ENCODE measurements at places on chromosomes 12 and 14.
A peak's percentile ranks its signal among the peaks of the same experiment; 100 is the strongest.

DNA sequence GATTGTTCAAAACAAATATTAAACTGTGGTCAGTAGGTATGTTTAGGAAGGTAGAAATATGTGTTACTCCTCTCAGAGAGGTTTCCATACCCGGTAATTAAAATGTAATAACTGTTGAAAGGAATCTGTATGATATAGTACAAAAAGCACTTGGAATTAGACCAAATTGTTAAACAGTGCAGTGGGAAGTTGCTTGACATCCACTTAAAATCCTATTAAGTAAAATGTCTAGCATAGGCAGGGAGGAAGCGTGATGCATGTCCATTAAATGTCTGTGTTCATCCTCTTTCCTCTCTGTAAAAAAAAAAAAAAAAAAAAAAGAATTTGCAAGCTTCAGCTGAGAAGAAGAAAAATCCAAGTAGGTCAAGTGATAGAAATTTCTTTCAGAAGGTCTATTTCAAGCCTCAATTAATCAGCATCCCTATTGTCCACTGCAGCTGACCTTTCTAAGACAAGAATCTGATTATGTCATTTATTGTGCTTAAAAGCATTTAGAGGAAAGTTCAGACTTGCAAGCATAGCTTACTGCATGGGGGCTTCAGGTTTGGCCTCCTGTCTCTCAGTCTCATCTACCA, 265.6 kb upstream of the RGS6 start:
- no peak for DNase-seq

GRCh38 chr12:98325003-98325402, 190.4 kb upstream of the TMPO start:
- DNase-seq: no peak

GRCh38 chr12:64225626-64226025, 3.5 kb upstream of the KICS2 start:
- no peak for DNase-seq

DNA sequence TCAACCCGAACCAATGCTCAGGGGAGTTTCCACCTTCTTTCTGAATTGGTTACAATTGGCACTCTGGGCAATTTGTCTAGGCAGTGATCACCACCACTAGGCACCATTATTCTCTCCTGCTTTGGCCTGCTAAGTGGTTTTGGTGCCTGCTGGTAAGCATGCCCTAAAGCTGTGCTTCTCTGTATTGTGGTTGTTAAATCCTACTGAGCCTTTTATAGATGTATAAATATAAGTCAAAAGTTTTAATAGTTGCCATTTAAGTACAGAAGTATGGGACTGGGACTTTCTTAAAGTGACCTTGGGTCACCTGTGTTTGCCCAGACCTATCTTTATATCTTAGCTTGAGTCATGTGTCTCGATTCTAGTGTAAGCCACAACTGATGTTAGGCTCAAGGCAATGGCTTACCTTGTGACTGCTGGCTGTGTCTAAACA, 475.9 kb downstream of the SLC16A7 start:
- DNase-seq: no peak

DNA sequence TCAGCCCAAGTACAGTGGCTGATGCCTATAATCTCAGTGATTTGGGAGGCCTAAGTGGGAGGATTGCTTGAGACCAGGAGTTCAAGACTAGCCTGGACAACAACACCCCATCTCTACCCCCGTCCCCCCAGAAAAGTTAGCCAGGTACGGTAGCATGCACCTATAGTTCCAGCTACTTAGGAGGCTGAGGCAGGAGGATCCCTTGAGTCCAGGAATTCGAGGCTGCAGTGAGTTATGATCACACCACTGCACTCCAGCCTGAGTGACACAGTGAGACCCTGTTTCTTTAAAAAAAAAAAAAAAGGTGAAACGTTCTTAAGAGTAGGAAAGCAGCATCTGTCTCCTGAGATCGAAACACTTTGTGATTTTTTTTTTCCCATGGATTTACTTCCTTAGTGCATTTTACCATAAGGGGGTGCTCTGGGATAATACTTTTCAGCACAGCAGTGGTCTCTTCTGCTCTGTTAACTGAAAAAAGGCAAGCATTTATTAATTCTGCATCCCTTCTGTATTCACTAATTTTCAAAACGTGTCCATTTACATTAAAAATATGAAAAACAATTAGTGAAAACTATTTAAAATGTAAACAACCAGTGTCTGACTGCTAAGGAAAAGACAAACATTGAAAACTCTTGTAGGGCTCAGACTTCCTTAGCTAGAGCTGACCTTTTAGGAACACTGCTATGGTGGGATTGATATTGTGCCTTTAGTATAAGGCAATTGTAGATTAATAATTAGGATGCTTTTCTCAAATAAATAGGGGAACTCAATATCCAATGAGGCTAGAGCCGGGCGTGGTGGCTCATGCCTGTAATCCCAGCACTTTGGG, 31.2 kb upstream of the USP44 start:
- DNase-seq: peak; percentile 62

GRCh38 chr14:52827426-52827825, 36.0 kb upstream of the GNPNAT1 start:
- no peak for DNase-seq

GRCh38 chr12:82383930-82384552, 25.7 kb downstream of the METTL25 start:
- DNase-seq: peak; percentile 43

Data from kidney (tissue), 22 donors.